ENCODE measurements at places on chromosomes 4 and X. TPM values are rescaled to one million over a fixed set of nuclear protein-coding genes. Genes with fewer than 3 reads are reported as not detected.

FAT4 gene
- 0.56 TPM for polyA plus RNA-seq

TMEM35A gene
- 2.7 TPM for polyA plus RNA-seq

NKX6-1 gene
- polyA plus RNA-seq, result not detected

RTL5 gene
- polyA plus RNA-seq, result 2.3 TPM

DKK2 gene
- 0.05 TPM for polyA plus RNA-seq
